ENCODE measurements at places on chromosomes 2 and 18.

- DNase-seq, result no peak
Observed at GRCh38 chr2:28312307-28313219, 80.1 kb upstream of the FOSL2 start.

DNA sequence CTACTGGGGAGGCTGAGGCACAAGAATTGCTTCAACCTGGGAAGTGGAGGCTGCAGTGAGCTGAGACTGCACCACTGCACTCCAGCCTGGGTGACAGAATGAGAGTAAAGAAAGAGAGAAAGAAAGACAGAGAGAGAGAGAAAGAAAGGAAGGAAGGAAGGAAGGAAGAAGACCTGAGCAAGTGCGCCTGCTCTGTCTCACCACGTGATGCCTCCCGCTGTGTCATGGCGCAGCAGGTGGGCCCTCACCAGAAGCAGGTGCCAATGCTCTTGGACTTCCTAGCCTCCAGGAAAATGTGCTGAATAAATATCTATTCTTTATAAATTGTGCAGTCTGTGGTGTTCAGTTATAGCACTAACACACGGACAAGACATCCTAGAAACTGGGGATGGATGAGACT is 270.0 kb downstream of the CYP26B1 start:
- DNase-seq, result no peak

GRCh38 chr2:239575931-239576445 is 175.2 kb upstream of the HDAC4 start:
- no peak for DNase-seq

DNA sequence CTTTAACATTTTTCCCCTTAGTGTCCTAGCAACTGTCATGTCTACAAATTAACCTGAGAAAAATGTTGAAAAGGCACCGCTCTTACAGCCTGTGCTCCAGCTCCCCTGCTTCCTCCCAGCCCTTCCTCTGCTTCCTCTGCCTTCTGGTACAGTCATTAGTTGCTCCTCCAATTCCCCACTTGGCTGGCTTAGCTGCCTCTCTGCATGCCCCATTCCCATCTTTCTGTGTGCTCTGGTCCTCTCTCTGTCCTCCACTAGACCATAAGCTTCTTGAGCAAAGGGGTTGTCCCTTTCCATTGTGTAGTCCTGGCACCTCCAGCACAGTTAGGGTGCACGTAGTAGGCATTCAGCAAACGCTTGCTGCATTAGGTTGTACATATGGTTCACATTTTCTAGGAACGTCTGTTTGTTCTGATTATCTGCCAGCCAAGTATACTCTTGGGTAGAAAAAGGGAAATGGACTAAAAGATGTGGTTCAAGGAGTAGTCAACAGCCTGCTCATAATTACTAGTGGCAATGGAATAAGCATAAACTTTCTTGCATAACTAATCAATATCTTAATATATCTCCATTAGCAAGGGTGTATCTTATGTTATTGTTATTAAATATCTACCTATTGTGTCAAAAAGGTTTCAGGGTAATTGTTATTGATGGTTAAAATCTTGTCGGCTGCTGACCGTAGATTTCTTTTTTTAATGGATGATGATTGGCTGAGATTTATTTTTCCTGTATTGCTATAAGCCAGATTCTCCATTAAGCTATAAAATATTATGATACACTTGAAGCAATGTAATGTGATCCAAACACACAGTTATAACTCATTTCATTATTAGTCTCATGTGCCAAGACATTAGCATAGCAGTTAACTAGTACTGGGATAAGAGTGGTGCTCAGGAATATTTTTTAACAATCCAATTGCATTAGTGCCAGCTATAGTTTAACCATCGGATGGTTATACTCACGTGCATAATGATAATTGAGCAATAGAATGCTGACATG is 340.1 kb downstream of the SLC4A3 start:
- no peak for DNase-seq
